ENCODE measurements at places on chromosomes 5 and 9.

DNA sequence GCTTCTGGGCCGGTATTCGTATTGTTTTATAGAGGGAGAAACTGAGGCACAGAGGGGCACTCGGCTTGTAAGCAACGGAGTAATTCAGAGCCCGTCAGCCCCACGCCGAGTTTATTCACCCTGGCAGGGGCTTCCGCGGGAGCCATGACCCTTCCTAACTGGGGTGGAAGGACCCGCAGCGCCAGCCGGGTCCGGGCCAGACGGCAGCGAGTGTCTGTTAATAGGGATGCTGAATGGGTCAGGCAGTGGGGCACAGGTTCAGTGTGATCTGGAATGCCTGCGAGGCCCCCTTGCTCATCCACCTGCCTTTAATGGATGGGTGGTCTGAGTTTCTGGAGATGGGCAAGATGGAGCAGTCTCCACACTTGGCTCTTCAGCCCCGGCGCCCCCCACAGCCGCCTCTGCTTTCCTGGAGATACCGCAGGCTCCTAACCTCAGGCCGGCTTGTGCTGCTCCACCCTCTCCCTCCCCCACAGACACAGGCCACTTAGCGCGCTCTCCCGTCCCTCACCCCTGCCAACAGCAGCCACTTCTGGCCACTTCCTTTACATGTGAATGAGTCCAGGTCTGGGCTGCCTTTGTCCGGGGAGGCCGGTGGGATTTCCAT lies 147.1 kb downstream of the ERCC6L2 start:
- peak; percentile 31 for DNase-seq

GRCh38 chr9:71589612-71590011 lies 178.7 kb downstream of the CEMIP2 start:
- DNase-seq, result no peak

DNA sequence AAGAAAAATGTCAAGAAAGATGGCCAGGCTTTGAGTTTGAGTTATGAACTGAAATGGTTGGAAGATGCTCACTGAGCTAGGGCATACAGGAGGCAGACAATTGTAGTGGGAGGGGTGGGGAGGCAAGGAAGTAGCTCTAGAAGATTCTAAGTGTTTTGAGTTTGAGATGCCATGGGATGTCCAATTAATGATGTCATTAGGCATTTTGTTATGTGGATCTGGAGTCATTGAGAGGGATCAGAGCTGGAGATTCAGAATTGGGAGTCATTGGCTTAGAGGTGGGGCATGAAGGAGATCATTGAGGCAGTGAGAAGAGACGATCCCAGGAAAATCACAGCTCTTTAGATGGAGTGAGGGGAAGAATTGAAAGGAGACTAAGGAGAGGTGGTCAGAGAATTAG lies 111.5 kb upstream of the ZNF618 start:
- DNase-seq, result no peak

- DNase-seq, result no peak
These were observed 16.3 kb upstream of the SPINK4 start for GRCh38 chr9:33223696-33224095.
